Uterus (tissue), 4 donors: ENCODE measurements at places on chromosomes 5 and 9. TPM values are rescaled to one million over a fixed set of nuclear protein-coding genes. Genes with fewer than 3 reads are reported as not detected.
A peak's percentile ranks its signal among the peaks of the same experiment; 100 is the strongest.

- DNase-seq: no peak
Measured at GRCh38 chr5:170681013-170681433, 102.5 kb upstream of the GABRP start.

- no peak for DNase-seq
Measured at GRCh38 chr5:180606215-180606785, 15.0 kb upstream of the SCGB3A1 start.

DNA sequence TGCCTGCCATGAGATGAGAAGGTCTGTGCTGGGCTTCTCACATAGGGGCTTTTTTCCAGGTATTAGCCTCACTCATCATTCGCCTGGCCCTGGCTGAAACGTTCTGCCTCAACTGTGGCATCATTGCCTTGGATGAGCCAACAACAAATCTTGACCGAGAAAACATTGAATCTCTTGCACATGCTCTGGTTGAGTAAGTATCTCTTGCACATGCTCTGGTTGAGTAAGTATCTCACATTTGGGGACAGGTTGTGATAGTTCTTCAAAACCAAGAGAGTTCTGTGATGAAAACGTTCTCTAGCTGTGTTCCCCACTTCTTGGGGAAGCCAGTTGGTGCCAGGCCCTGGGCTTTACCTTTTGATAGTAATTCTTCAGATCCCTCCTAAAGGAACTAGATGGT lies 17.4 kb upstream of the IL13 start:
- no peak for DNase-seq

GRCh38 chr9:110383491-110383890 lies 45.8 kb upstream of the TXNDC8 start:
- no peak for DNase-seq

DNA sequence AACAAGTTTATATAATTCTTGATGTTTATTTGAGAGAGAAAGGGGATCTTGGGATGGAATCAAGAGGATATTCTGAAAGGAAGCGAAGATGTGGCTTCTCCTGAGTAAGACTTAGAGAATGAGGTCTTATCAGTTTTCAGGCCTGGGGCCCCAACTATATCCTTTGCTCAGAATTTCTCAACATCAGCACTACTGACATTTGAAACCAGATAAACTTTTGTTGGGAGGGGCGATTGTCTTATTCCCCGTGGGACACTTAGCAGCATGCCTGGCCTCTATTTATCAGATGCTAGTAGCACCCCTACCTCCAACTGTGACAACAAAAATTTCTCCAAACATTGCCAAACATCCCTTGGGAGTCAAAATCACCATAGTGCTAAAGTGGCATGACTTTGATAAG lies 567.7 kb downstream of the MAT2B start:
- DNase-seq: no peak

- DNase-seq: no peak
Measured at GRCh38 chr5:157150995-157151394, 8.3 kb upstream of the MED7 start.

GRCh38 chr5:153782589-153783361 lies 255.9 kb downstream of the FAM114A2 start:
- DNase-seq: no peak

DNA sequence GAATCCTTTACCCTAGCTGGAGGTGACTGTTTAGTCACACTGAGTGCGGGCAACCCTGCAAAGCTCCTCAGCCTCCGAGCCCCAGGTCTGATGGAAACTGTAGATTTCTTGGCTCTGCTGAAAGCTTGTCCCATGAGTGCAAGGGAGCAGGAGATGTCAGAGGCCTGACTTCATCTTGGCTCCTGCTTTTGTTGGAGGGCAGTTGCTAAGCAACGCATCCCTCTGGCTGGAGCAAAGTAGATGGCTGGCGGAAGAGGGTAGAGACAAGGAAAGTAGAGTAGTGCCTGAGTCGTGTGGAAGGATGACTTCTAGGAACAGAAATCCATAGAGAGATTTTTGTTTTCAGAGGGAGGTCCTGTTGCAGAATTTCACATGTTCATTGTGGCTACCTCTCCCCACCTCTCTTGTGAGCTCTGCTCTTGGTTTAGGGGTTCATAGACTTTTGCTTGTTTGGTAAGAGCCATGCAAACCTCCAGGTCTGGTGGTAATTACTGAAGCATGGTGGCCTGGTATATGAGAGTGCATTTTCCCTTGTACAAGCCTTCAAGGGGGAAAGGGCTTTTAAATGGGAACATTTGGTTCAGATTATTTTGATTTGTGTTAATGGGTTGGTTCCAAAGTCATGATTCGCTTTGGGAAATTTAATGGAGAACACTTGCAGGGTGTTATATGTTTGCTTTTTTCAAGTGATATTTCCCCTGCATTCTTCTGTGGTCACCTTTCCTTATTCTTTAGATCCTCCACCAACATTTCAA lies 71.5 kb downstream of the ARHGAP26 start:
- peak; percentile 73 for DNase-seq

- no peak for DNase-seq
Measured at GRCh38 chr5:139684350-139684880, 36.3 kb downstream of the CXXC5 start.

DNA sequence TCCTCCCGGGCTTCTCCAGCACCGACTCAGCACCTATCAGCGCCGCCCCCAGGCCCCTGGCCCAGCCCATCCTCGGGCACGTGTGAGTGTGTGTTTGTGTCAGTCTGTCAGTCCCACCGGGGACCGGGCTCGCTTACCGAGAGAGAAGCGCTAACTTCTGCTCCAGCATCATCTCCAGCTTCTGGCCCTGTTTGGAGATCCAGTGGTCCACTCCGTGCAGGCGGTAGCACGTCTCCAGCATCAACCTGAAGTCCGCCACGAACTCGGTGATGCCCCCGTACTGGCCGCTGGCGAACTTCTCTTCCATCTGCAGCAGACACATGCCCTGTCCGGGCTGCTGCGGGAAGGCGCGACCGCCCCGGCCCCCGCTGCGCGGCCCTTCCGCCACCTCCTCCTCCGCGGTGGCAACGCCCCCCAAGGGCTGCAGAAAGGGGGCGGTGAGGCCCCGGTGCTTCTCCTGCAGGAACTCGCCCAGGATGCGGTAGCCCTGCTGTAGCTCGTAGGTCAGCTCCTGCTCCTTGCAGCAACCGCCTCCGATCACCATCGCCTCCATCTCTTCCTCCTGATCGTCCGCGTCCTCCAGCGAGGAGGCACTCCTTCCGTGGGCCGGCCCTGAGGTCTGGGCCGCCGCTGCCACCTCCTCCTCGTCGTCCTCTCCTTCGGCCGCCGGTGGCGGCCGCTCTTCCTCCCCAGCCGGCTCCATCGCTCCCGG lies 8.2 kb downstream of the RANBP6 start:
- DNase-seq: peak; percentile 68

DNA sequence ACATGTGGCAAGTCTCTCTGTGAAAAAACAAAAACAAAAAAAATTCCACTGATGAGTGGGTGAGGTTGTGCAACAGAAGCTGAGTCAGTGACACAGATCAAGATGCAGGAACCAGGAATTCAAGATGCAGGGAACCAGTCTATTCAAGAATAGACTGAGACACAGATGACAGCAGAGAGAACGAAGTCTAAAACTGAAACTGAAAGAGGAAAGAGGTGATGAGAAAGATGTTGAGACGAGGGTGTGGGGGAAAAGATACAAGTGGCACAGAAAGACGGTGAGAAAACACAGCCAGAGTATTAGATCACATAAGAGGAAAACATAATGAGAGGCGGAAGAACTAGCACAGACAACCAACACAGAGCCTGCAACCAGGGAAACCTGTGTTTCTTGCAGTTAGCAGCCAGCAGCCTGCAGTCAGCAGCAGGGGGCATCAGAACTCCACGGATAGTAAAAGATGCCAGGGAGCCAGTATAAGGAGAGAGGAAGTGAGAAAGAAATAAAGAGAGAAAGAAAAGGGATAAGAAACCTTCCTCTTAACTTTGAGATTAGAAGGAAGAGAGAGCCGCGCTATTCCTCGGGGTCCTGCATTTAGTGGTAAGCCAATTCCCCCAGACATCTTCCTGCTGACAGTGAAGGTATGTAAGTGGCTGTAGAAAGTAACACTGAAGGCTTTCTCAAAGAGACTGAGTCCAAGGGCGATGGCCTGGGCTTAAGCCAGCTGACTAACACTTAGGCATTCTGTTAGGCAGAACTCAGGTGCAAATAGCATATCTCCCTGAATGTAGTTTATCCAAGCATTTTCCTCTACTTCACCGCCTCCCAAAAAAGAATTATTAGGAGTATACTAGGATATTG lies 79.0 kb downstream of the TLR4 start:
- DNase-seq: peak; percentile 39

DNA sequence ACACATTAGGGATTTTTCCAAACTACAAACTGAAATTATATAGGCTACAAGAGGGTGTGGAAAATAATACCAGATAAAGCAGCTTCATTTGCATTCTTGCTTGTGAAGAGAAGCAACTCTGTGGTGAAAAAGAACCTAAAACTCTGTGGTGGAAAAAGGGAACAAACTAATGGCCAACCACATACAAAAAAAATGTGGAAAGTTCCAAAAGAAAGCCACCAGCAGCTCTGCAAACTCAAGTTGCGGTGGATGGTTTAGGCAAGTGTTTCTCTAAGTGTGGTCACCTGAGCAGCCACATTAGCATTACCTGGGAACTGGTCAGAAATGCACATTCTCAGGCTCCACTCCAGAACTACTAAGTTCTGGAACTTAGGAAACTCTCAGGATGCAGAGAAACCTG lies 586.4 kb downstream of the ACTL7B start:
- no peak for DNase-seq

DNA sequence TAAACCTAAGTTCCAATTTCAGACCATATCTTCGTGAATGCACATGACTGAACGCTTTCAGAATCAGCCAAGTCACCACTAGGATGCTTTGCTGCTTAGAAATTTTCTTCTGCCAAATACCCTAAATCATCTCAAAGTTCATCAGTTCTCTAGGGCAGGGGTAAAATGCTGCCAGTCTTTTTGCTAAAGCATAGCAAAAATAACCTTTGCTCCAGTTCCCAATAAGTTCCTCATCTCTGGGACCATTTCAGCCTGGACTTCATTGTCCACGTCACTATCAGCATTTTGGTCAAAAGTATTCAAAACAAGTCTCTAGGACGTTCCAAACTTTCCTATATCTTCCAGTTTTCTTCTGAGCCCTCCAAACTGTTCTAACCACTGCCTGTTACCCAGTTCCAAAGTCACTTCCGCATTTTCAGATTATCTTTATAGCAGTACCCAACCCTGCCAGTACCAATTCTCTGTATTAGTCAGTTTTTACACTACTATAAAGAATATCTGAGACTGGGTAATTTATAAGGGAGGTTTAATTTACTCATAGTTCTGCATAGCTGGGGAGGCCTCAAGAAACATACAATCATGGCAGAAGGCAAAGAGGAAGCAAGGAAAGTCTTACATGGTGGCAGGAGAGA lies 74.8 kb downstream of the NR3C1 start:
- DNase-seq: no peak

- no peak for DNase-seq
Measured at GRCh38 chr9:120265791-120266190, 314.2 kb downstream of the CDK5RAP2 start.

DNA sequence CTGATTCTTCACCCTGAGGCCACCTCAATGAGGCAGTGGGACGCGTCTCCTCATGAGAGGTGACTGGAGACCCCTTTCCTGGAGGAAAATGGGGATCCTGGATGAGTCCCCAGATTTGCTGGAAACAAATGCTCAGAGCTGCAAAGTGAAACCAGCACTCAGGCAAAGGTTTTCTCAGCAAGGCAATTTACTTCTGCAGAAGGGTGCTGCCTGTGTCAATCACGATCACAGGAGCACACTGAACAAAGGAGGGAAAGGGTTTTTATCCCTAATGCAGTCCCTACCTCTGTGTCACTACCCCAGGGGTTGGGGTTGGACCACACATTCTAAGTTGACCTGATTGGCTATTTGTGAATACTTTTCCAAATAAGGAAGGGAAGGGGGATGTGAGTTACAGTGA lies 69.9 kb upstream of the CDK20 start:
- no peak for DNase-seq

DNA sequence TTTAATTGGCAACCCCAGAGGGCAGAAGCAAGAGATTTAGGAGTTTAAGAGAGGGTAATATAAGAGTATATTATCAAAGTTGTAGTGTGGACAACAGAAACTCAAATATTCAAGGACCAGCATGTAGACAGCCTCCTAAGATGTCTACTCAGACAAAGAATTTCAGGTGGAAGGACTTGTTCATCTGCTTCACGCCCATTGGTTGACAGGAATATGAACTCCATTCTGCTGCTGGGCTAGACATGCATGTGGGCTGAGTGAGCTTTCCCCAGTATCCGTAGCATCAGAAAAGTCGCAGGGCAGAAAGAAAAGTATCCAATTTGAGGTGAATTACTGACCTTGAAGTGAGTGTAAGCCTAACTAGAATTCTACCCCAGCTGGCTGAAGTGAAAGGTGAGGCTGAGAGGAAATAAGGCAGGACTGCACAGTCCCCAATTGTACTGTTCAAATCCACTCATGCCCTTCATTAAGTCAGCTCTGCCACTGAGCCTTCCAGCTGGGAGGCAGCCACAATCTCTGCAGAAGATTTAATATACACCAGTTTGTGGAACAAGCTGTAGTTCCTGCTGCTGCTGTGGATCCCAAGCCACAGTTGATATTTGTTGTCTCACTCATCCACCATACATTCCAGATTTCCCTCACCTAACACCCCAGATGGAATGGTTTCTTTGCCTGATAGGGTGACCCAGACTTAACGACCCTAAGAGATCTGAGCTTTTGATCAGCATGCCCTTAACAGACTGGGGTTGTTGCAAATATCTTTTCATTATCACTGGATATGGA lies 41.2 kb downstream of the PDCD1LG2 start:
- no peak for DNase-seq

DNA sequence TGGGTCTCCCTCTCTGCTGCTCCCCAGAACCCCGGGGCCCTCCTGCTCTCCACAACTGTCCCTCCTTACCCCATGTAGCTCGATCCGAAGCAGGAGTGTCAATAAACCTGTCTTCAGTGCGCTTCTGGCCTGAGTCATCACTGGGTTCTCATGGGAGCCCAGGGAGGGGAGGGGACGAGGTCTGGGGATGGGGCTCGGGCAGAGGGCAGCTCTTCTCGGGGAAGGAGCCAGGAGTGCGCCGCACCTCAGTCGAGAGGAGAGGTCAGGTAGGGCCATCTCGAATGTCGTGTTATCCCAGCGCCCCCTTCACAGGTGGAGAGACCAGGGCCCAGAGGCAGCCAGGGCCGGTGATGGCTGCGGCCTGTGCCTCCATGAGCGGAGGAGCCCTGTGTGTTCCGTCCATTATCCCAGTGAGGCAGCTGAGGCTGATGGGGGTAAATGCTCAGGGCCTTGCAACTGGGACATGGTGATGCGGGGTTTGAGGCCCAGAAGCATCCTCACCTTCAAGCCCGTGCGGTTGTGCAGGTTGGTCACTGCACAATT lies 52.1 kb downstream of the LRSAM1 start:
- no peak for DNase-seq

CXCL14 gene
- 4.4 TPM for total RNA-seq

SLC4A9 gene
- total RNA-seq: not detected

GZMA gene
- total RNA-seq: not detected

PCDHB6 gene
- total RNA-seq: 0.51 TPM

OR1Q1 gene
- not detected for total RNA-seq

SFXN1 gene
- 63.5 TPM for total RNA-seq

CFAP77 gene
- not detected for total RNA-seq

NEUROG1 gene
- total RNA-seq: not detected

NMUR2 gene
- total RNA-seq: not detected

CCL21 gene
- total RNA-seq: 108 TPM

TBC1D2 gene
- total RNA-seq: 9.1 TPM

ZBTB34 gene
- total RNA-seq: 1.8 TPM
